ENCODE measurements at places on chromosomes 4 and X.
A peak's percentile ranks its signal among the peaks of the same experiment; 100 is the strongest.

GRCh38 chr4:57351731-57352130 is 241.5 kb upstream of the IGFBP7 start:
- DNase-seq, result no peak

- no peak for DNase-seq
Measured at GRCh38 chr4:143693856-143694255, 6.6 kb downstream of the FREM3 start.

DNA sequence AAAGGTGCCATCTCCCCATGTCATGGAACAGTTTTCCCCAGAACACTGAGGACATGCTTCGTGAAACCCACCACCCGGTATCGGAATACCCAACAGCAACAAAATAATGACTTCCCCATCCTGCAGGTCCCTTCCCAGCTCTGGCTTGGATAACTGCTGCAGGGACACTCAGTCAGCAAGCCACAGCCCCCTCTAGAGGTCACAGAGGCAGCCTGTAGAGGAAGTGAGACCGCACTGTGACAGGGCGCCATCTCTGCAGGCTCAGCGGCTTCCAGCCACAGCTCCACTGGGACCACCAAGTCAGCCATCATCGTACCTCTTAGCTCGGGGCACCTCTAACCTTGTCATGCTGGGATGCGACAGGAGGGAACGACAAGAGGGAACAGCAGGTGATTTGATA is 315.9 kb downstream of the LDB2 start:
- DNase-seq, result no peak

DNA sequence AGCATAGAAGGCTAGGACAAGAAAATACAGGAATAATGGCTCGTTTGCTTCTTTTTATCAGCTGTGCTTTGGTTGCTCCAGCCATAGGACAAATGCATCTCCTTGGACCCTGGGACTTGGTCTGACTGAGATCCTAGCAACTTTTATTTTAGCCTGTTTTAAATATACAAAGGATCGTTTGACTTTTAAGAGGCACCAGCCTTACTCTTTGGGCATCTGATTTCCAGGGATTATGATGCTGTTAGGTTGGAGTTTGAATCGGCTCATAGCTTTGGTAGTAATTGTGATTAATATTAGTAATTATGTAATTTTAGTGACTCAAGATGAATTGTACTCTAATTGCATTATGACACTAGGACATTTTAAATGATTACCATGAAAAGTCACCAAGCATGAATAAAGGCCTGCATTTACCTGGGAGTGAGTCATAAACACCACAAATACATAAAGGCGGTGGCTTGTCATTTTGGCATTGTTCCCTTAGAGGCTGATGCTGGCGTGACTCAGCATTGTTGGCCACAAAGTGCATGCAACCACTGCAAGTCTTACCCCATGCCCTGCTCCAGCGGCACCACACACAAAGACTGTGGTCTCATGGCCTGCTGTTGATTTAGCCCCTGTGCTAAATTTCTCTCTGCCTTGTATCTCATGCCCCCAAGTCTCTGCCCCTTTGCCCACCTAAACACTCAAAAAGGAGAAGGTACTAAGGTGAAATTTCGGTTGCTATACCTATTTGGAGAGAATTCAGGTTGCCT is 12.4 kb downstream of the GPAT3 start:
- peak; percentile 80 for DNase-seq

- DNase-seq, result no peak
Measured at GRCh38 chrX:46016296-46016695, 528.9 kb downstream of the ZNF674 start.

DNA sequence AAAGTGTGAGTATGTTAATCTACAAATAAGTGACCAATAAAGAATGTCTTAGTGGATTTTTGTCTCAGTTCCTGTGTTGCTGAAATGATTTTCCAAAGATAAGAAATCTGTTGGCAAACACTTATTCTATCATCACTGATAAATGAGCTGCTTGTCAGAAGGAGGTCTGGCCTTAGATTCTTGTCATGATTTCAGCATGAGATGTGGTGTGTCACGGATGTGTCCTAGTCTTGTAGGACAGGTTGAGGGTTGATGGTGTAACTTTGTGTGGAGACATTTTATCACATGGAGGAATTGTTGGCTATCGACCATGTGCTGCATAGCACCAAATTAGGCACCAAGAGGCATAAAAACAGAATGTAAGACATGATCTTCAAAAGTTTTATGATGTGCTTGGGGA is 31.8 kb upstream of the LIMCH1 start:
- no peak for DNase-seq

GRCh38 chr4:79763486-79764075 is 309.4 kb downstream of the ANTXR2 start:
- DNase-seq, result no peak

DNA sequence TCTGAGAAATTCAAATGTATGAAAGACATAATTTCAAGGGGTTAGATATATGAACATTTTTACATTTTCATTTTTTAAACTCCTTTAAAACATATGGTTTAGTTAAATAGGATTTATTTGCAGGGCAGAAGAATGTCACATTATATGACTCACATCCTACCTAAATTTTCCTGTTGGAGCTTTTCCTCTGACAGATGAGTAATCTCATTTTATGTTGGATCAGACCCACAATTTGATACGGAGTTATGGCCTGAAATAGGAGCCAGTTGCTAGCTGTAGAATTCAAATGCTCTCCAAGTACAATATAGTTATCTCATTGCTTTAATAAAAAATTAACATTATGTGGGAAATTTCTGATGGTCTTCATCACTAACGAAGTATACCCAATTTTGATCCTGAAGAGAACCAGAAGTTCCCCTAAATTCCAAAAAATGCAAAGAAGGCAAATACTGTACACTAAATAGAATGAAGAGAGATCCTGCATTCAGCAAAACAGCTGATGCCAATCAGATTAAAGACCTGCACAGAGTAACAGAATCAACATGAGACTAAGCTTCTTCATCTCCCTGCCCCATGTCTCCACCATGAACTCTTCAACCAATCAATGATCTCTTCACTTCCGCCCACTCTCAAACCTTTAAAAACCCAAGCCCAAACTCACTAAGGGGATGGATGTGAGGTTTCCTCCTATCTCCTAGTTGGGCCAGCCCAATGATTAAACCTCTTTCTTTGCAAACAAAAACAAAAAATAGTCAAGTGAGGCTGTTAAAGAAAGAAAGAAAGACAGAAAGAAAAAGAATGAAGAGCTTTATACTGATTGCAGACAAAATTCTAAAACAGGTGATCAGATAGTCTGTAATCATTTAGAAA is 10.9 kb upstream of the EXOSC9 start:
- DNase-seq, result no peak

DNA sequence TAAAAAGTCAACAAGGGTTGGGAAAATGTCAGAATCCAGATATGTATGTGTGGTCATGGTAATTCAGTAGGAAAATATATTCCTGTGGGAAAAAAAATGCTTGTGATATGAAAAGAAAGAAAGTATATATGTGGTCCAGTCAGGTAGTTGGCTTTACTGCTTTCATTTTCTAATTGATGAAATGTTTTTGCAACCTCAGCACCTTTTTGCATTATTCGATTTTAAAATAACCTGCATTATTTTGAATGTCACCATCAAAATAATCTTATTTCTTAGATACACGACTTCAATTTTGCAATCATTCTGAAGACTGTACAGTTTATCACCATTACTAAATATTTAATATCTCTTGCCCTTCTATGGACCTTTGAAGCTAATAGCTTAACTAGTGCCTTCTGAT is 170.8 kb upstream of the SPANXN4 start:
- no peak for DNase-seq

DNA sequence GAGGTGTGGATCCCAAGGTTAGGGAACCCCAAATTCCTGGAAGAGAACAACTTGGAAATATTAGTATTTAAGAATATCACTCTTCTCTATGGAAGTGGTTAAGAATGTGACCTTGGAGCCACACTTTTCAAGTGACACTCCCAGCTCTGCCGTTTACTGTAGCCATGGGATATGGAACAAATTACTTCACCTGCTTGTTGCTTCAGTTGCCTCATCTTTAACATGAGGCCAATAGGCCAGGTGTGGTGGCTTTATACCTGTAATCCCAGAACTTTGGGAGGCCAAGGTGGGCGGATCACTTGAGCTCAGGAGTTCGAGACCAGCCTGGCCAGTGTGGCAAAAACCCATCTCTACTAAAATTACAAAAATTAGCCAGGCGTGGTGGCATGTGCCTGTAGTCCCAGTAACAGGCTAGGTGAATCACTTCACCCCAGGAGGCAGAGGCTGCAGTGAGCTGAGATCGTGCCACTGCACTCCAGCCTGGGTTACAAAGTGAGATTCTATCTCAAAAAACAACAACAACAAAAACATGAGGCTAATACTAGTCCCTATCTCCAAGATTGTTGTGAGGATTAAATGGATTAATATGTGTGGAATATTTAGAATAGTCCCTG is 13.0 kb downstream of the IL13RA1 start:
- DNase-seq, result no peak

DNA sequence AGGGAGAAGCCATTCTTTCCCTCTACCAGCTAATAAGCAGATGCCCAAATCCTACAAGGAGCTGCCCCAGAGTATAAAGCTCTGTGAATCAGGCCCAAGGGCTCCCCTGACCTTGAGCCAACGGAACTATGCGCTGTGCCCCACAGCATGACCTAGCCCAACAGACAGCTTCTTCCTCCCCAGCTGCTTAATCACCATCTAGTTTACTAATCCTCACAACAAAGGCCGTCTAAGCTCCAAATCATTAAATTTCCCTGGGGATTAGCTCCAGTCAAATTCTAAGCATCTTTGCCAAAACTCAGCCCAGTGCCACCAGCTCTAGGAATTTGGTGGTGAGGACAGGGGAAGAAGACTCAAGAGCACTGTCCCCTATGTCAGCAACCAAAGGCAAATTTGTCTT is 113.1 kb downstream of the SHROOM4 start:
- no peak for DNase-seq

- DNase-seq, result no peak
Measured at GRCh38 chr4:8045909-8046308, 106.2 kb upstream of the AFAP1 start.

- no peak for DNase-seq
Measured at GRCh38 chr4:87499403-87500091, 29.6 kb downstream of the SPARCL1 start.

DNA sequence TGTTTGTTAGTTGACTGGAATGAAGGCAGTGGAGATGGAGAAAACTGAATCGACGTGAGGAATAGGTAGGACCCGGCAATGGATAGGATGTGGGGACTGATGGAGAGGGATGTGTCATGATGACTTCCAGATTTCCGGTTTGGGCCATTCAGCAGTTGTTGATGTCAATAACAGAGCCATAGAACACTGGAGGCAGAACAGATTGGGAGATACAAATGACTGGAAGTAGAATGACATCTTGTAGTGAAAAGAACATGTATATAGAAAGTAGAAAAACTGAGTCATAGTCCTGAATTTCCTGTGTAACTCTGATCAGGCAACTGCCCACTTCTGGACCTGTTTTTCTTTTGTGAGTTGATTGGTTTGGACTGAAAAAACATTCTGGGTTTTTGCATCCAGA is 24.5 kb downstream of the CETN2 start:
- no peak for DNase-seq

GRCh38 chr4:81631958-81632441 is 160.3 kb upstream of the RASGEF1B start:
- DNase-seq, result no peak

DNA sequence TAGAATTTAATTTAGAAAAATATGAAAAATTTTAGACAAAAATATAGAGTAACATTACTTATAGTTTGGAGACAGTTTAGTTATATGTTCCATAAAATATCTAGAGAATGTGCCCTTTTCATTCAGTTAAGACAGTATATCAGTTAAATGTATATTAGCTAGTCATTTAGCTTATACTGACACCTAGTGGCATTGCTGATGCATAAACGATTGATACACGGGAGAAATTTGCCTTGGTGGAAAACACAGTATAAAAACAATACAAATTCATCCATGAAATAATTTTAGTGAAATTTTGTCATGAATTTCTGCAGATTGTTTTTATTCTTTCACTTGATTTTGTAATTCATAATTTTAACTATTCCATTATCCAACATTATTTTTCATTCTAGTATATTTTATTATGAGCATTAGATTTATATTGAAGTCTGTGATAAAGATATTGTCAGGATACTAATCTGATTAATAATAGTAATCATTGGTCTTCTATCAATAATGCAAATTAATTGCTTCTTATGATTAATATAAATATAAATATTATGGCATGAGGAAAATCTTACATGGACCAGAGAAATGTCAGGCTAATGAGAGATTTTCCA is 219.0 kb downstream of the TLL1 start:
- no peak for DNase-seq

DNA sequence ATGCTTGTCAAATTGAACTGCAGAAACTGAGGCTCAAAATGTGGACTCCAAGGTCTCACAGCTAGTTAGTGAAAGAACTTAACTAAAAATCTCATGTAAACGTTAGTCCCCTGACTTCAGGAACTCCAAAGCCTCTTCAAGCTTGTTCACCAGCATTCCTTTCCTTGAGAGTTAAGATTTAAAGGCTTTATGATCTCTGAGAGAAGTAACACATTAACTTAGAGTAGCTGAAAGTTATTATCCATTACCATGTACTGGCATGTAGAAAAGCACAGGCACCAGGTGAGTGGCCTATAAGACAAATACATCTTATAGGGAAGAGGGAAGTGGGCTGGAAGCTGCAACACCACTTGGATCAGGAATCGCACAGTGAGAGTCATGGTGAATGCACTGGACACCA is 15.3 kb downstream of the PARM1 start:
- no peak for DNase-seq

- no peak for DNase-seq
Measured at GRCh38 chrX:79110731-79111130, 33.8 kb upstream of the GPR174 start.

- no peak for DNase-seq
Measured at GRCh38 chr4:79338148-79338547, 12.3 kb upstream of the NAA11 start.

GRCh38 chrX:141469469-141469868 is 115.1 kb downstream of the SPANXA1 start:
- DNase-seq, result no peak

DNA sequence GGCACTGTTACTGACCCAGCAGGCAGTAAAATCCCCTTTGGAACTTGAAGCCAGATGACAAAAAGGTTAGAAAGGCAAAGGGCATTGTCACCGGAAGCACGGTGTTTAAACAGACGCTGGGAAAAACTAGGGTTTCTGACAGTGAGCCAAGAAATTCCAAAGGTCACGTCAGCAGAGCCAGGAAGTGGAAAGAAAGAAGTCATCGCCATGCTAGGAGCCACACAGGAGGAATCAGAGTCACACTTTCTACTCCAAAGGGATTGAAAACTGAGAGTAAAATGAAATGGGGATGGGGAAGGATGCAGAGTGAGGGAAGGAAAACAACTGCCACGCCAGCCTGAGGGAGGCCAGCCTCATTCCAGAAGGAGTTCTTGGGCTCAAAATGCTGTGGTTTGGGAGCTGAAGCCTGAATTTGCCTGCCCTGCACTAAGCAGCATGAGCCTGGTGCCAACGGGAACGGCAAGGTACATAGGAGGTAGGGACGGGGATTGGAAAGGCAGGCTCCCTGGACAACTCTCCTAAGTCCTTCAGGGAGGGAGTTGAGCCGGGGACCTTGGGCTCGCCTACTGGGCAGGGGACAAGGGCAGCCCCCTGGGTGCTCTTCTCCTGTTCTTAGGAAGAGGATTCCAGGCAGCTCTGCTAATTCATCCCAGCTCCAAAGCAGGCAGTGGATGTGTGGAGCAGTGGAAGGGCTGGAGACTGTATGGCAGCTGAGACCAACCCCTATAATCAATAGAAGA is 66.8 kb downstream of the SOWAHB start:
- DNase-seq, result no peak

GRCh38 chr4:185304944-185305690 is 90.6 kb downstream of the LRP2BP start:
- DNase-seq, result peak; percentile 38

Data from NCI-H2107 (cell line).